Osteocyte (in vitro differentiated cells): ENCODE measurements at places on chromosomes 2 and 18.

DNA sequence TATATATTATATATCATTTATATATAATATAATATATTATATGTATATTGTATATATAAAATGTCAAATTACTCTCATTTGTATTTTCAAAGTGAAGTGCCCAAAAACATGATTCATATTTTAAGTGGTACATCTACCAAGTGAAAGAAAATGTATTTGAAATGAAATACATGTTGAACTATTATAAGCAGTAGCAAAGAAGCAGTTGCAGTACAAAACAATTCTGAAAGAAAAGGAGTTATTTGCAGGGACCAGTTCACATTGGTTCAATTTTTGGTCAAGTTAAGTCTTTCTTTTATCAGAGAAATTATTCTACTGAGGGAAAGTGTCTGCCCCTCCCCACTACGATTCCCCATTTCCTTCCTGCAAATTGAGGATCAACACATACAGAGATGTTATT, 51.9 kb downstream of the APLF start:
- H3K4me3 ChIP-seq: no peak overlapping the region
- no peaks in the 10 kb centered on the region for H3K4me1 ChIP-seq
- no peak overlapping the region for H3K27ac ChIP-seq

DNA sequence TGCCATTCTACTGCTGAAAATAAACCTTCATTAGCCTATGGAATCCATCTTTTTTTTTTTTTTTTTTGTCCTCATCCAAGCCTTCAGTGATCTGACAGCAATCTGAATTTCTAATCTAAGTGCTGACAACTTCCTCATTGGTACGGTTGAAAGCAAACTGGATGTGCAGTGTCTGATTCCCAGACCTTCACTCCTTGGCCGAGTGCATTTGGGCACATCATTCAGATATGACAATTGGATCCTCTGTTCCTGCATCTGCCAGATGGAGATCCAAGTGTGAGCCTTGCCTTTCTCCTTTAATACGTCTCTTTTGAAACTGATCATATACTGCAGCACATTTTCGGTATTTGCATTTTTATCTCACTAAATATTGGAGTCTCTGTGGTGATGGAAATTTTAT, 713.1 kb downstream of the DCDC2C start:
- no peaks in the 10 kb centered on the region for H3K27me3 ChIP-seq
- peaks cover 4% of the 10 kb centered on the region for H3K4me1 ChIP-seq
- H3K4me3 ChIP-seq: no peak overlapping the region
- H3K36me3 ChIP-seq: no peaks in the 10 kb centered on the region

DNA sequence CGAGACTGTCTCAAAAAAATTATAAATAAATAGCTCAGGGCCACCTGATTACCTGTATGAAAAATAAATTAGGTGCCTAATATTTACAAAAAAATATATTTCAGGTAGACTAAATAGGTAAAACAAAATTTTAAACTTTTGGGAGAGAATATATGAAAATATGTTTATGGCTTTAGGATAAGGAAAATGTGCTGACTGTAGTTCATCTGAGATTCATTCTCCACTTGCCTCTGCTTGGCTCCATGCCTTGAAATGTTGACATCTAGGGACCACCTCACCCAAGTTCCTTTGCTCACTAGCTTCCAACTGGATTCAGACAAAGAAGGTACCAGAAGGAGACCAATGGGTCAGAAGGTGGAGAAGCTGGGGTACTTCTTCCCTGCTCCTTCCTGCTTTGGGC, 9.7 kb upstream of the SERTAD2 start:
- peaks cover 13% of the 10 kb centered on the region for H3K4me1 ChIP-seq
- no peak overlapping the region for H3K4me3 ChIP-seq
- DNase-seq: no peak
- no peaks in the 10 kb centered on the region for H3K36me3 ChIP-seq
- no peaks in the 10 kb centered on the region for H3K27me3 ChIP-seq

DNA sequence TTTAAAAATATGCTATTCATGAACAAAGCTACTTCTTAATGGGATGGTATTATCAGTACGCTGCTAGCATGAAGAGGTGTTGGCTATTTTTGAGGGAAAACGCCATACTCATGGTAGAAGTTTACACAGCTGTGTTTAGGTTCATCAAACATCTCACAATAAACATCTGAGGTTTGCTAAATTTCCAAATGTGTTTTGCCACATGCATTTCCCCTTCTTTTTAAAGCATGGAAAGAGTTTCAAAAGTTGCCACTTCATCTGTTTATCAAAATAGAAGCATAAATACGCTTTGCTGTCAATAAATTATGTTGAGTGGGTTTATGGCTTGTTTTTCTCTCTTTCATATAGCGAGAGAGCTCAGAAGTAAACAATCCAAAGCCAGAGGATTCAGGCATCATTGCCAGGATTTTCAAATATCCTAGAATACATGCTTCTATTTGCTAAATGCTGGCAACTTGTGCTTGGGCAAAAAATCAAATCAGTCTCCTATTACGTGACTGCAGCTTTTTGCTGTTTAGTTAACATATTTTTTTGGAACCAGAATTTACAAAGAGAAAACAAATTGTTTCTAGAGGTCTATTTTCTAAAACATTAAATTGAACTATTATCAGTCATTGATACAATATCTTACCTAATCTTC, 1919.9 kb upstream of the LRRTM1 start:
- no peaks in the 10 kb centered on the region for H3K4me1 ChIP-seq
- no peaks in the 10 kb centered on the region for H3K36me3 ChIP-seq
- H3K27ac ChIP-seq: no peak overlapping the region

- no peaks in the 10 kb centered on the region for H3K36me3 ChIP-seq
- no peaks in the 10 kb centered on the region for H3K27me3 ChIP-seq
- H3K4me3 ChIP-seq: no peak overlapping the region
- peaks cover 23% of the 10 kb centered on the region for H3K4me1 ChIP-seq
Observed at GRCh38 chr2:30110773-30111172, 36.0 kb upstream of the YPEL5 start.

GRCh38 chr2:157312866-157313486, 12.6 kb downstream of the ERMN start:
- H3K4me3 ChIP-seq: no peak overlapping the region
- no peak for DNase-seq
- H3K4me1 ChIP-seq: peaks cover 8% of the 10 kb centered on the region

- peak overlapping the region; percentile 55 for H3K27ac ChIP-seq
- peak; percentile 95 for DNase-seq
- H3K4me3 ChIP-seq: peak overlapping the region; percentile 54
- H3K36me3 ChIP-seq: peaks cover 2% of the 10 kb centered on the region
Observed at GRCh38 chr2:29281086-29281915, 166.1 kb downstream of the CLIP4 start.
